ENCODE measurements at places on chromosomes 12 and 14.

- DNase-seq, result no peak
Measured at GRCh38 chr12:122873540-122873939, 22.4 kb downstream of the VPS37B start.

- peak; percentile 35 for DNase-seq
Measured at GRCh38 chr12:64610079-64610659, at the start of gene RASSF3. TSS of gene RASSF3 (plus strand) at chr12:64610495. CDS start at chr12:64610633, 138 bp downstream.

- no peak for DNase-seq
Measured at GRCh38 chr12:43728117-43728516, 30.5 kb downstream of the PUS7L start.

DNA sequence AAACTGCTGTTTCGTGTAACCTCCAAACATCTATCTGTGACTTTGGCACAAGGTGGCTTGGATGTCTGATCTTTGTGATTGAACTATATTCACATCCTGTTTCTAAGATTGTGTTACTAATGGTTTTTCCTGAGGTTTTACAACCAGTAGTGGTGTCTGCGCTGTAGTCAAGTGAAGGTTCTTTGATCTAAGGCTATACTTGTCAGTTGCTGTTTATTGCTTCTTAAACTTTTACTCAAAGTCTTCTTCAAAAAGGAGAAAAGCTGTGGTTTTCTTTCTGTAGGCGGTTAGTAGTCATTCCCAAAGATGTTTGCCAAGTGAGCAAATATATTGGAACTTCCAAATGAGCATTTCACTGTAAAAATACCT, 12.3 kb upstream of the CALM1 start:
- no peak for DNase-seq

- no peak for DNase-seq
Measured at GRCh38 chr14:62428429-62429203, 616.6 kb downstream of the KCNH5 start.

DNA sequence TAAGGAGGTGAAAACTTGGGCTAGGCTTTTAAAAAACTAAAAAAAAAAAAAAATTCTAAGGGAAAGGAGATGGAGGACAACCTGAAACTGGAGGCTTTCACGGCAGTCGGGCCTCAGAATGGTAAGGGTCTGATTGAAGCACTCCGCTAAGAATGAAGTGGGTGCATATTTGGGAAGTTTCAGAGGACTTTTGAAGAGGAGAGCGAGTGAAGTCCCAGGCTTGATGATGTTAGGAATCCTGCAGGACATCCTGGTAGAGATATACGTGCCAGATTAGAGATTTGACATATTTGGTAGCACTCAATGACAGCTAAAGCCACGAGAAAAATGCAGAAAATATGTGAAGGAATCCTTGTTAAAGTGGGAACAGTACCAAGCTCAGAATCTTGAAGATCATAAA, 186.2 kb downstream of the SNAPC1 start:
- no peak for DNase-seq

DNA sequence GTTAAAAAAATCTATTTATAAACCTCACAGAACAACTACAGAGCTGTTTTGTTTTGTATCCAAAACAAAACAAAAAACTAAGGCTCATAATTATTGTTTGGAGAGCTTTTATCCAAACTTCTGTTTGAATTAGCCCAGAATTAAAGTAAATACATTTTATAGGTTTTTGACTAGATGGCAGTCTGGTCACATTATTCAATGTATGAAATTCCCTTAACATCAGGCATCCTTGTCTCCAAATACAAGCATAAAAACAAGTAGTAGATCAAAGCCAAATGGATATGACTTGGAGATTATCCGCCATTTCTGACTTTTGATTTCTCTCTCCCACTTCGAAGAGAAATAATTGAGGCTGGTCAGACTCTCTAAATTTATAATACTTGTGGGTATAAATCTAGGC, 63.5 kb downstream of the SLC38A1 start:
- DNase-seq, result no peak

GRCh38 chr12:47527816-47528215, 178.0 kb downstream of the RPAP3 start:
- DNase-seq, result no peak

GRCh38 chr14:23366426-23366921, 1.5 kb upstream of the EFS start:
- DNase-seq, result peak; percentile 59

GRCh38 chr12:49969651-49970429, 2.9 kb upstream of the AQP6 start:
- no peak for DNase-seq

GRCh38 chr12:88782351-88782750, 202.1 kb upstream of the KITLG start:
- no peak for DNase-seq

DNA sequence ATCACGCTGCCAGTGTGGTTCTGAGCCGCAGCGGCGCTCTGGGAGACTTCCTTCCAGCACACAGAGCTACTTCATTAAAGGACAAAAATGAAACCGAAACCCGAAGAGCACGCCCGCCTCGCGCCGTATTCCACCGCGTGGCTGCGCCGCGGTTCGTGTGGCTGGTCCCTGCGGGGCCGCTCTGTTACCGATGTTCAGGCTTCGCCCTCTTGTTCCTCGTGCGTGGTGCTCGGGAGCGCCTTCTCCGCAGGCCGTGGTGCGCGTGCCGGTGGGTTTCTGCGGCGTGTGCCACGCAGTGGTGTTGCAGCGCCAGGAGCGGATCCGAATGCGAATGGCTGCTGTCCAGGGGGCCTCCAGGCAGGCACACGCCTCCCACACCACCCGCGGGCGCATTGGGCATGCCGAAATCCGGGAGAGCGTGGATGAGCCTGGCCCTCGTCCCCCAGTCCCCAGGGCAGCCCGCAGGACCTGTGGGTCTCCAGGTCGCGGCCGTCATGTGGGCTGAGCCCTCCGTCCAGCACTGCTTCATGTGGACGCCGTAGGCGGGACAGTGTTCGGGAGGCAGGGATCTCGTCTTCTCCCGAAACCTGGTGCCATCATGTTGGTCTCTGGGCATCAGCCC, 91.2 kb downstream of the ADGRD1 start:
- DNase-seq, result no peak

GRCh38 chr14:21647380-21647779, 6.3 kb upstream of the OR4E2 start:
- no peak for DNase-seq

DNA sequence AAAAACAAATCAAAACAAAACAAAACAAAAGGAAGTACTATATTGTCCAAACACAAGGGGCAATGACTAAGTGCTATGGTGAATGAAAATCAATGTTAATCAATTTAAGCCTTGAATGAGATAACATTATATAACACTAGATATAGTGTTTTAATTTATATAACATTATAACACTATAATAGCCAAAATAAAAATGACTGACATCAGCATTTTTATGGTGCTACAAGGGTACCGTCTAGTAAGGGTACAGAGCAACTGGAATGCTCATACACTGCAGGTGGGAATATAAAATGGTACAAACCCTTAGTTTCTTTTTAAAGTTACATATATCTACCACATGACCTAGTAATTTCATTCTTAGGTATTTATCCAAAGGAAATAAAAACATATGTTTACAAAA, 5.7 kb downstream of the NEDD8 start:
- no peak for DNase-seq

DNA sequence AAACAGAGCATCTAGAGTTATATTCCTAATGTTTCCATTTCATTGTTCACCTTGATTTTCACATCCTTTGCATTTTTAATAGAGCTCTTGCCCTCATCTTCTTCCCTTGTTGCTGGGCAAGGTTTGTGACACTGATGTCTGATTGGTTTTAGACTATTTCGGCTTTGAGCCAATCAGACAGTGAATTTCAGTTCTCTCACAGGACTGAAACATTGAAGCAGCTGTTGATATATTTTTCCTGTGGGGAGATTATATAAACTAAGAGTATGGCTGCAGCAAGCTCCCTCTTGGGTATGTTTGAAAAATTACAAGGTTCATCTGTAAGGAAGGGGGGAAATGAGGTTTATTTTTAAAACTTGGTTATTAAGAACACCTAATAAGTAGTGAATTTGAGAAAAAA, 51.2 kb downstream of the ATF7IP start:
- peak; percentile 75 for DNase-seq

- DNase-seq, result no peak
Measured at GRCh38 chr12:103884316-103884715, 43.3 kb upstream of the NT5DC3 start.

- DNase-seq, result no peak
Measured at GRCh38 chr12:4567073-4567881, 5.3 kb downstream of the DYRK4 start.

DNA sequence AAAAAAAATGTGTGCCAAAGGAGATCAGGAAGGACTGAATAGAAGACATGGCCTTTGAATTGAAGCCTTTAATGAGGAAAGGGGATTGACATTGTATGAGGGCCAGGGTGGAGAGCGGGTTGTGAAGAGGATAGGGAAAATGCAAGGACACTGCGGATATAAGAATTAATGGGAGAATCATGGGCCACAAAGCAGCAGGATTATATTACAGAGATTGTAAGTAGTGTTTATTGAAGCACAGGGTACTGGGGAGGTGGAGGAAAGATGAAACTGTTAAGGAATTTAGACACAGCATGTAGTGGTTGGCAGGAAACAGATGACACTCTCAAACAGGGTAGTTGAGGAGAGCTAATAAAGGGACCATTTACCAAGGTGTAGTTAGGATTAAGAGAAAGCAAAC, 16.4 kb upstream of the POC1B start:
- DNase-seq, result no peak

DNA sequence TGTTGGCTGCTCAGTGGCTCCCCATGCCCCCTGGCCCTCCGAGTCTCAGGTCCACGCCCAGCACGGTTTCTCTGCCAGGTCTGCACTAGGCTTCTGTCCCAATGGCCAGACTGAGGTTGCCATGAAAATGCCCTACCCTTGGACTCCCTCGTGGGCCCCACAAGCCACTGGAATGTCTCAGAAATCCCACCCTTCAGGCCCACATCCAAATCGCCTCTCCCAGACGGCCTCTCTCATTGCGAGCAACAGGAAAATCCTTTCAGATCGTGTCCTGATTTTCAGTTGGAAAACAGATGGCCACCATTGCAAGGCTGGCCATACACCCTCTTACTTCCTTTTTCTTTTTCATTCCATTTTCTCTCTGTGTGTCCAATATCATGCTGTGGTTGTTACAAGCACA, 77.3 kb downstream of the IRF2BPL start:
- DNase-seq, result no peak

GRCh38 chr14:52051251-52051650, 17.6 kb downstream of the NID2 start:
- no peak for DNase-seq

DNA sequence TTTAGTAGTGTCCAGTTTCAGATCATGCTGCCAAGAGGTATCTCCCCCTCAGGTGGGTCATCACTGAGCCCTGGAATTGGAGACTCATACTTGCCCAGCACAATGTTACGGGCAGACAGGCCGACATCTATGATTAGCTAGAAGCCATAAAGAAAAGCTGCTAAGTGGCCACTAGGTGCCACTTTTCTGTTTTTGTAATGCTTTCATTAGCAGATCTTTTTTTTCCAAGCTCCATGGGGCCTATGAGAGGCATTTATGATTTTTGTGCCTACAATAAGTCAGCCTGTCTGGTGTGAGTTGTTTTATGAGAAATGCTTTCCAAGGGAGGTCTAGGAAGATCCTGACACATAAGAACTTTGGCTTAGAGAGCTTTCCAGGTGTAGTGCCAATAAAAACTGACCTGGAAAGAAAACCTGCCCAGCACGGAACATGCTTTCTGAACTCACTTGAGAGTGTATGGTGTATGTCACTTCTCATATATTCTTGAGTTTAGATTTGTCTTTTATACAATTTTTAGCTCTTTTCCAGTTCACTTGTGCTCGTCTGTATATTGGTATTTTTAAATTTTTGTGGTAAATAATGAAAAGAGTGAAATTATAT, 21.8 kb upstream of the SMCO2 start:
- DNase-seq, result no peak

DNA sequence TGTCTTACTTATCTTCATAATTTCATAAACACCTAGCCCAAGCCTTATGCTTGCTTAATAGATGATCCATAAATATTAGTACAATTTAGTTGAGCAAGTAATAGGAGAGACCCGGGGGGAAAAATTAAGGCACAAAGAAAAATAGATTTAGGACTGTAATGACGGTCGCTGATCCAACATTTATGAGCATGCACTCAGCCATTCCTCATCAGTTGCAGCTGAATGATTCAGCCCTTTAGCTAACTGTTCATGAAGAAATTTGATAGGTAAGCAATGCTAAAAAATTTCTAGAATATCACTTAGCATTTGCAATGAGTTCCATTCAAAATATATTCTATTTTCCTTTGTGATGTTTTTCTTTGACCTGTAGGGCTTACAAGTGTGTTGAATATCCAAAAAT, 163.2 kb downstream of the PTPRO start:
- DNase-seq, result no peak

DNA sequence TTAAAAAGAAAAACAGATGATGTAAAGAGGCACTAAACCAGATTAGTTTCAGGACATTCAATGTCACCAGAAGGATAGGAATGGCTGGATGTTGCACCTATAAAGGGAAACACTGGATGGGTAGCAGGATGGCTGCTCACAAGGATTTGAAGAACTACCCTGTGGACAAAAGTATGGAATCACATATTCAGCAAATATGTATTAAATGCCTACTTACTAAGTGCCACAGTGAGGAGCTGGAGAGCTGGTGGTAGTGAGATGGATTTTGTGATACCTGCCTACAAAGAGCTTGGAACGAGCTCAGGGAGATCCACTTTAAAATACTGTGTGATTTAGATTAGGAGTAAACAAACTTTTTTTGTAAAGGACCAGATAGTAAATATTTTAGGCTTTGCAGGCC, 316.2 kb downstream of the PAWR start:
- DNase-seq, result no peak

GRCh38 chr12:62834971-62835547, 99.9 kb downstream of the PPM1H start:
- DNase-seq, result no peak

- DNase-seq, result no peak
Measured at GRCh38 chr14:81324011-81324410, 76.1 kb downstream of the STON2 start.

- no peak for DNase-seq
Measured at GRCh38 chr12:108004319-108004718, 124.8 kb upstream of the WSCD2 start.

GRCh38 chr12:120598674-120599463, 17.7 kb upstream of the POP5 start:
- no peak for DNase-seq

GRCh38 chr14:76862546-76863282, 36.5 kb downstream of the LRRC74A start:
- no peak for DNase-seq

- DNase-seq, result no peak
Measured at GRCh38 chr14:40133463-40133862, 701.2 kb upstream of the FBXO33 start.

- no peak for DNase-seq
Measured at GRCh38 chr14:43147485-43147884, 1359.6 kb downstream of the FSCB start.

GRCh38 chr14:55760789-55761566, 181.0 kb downstream of the KTN1 start:
- no peak for DNase-seq

All from C1 segment of cervical spinal cord (tissue), 14 donors.